ENCODE measurements at places on chromosomes 4 and X.

DNA sequence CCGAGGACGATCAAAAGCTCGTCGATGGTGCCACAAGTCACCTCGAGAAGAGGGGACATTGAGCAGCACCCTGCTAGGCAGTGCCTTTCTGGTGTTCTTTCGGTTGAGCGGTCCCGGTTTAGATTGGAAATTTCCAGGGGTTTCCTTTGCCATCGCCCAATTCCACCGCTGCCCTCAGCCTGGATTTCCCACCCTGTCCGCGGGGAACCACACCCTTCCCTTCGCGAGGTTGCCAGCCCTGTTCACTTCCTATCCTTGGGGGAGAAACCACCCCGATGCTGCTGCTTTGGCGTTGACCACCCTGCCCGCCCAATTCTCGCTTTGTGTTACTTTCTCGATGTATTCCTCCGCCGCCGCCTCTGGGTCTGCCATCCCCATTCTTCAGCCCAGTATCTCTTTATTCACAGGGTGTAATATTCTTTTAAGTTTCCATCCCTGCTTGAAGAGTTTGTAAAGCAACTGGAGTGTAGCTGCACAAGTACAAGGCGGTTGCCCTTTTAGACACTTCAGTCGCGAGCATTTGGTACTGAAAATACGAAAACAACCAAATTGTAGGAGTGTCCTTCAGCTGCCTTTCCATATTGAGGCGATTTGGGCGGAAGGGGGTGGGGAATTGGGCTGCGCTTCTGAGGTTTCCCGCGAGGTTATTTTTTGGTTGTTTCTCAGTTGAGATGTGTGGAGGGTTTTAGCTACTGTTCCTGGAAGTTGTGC lies 1.1 kb downstream of the OGT start:
- DNase-seq: no peak

GRCh38 chr4:72953571-72953970 lies 115.9 kb downstream of the COX18 start:
- DNase-seq: no peak

- DNase-seq: peak; percentile 85
Observed at GRCh38 chr4:173436149-173436579, 37.2 kb upstream of the SCRG1 start.

- DNase-seq: no peak
Observed at GRCh38 chrX:95733426-95733825, 951.2 kb upstream of the DIAPH2 start.

DNA sequence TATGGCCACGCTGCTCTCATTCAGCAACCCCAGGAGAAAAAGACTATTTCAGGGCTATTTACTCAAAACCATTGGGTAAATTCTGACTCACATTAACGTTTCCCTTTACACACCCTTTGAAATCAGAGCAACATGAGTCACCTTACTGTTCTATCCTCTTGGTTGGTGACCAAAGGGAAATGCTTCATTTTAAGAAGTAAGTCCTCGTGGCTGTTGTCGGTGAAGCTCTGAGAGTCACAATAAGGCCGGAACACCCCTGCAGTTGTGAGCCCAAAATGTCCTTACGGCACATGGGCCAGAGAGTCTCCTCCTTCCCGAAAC lies 56.3 kb upstream of the SPRY1 start:
- peak; percentile 38 for DNase-seq

DNA sequence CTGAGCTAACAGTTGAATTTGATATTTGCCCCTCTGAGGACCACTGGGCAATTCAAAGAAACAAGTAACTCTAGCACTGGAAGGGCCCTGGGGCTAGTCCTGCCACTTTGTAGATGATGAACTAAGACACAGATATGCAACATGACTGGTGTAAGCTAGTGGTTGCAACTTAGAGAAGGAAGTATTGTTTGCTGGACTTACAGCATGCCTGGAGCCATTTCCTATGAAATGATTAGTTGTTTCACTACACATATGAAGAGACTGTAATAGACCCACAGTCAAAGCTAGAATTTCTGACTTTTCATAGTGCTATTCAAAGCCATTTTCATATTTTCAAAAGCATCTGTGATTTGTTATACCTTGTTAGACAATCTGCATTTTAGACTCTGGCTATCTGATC lies 96.2 kb downstream of the TSPAN7 start:
- DNase-seq: no peak

GRCh38 chr4:7421356-7422150 lies 13.2 kb downstream of the PSAPL1 start:
- no peak for DNase-seq

GRCh38 chrX:22585831-22586230 lies 313.1 kb downstream of the CBLL2 start:
- DNase-seq: no peak

DNA sequence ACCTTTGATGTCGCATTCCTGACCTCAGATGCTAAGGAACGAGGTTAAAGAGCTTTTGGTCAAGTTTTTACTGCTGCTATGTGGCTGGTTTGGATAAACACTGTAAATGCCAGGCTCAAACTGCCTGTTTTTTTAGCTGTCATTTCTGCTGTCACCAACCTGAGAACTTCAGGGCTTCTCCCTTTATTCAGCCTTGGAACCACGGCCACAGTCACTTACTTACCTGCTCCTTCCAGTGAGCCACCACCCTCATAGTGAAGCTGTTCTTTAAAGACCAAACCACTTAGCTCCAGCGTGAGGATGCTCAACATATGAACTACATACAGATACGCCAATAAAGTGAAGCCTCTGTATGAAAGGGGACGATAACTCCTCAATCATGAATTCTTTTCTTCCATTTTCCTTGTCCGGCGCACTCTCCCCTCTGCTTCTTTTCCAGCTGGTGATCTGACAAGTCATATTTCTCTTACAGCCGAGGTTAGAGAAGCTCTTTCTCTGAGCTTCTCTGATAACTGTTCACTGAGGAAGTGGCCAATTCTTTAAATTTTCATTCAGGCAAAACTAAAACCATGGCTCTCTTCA lies 152.8 kb upstream of the ANK2 start:
- DNase-seq: no peak

- DNase-seq: no peak
Observed at GRCh38 chr4:7381221-7381889, 53.4 kb downstream of the PSAPL1 start.

DNA sequence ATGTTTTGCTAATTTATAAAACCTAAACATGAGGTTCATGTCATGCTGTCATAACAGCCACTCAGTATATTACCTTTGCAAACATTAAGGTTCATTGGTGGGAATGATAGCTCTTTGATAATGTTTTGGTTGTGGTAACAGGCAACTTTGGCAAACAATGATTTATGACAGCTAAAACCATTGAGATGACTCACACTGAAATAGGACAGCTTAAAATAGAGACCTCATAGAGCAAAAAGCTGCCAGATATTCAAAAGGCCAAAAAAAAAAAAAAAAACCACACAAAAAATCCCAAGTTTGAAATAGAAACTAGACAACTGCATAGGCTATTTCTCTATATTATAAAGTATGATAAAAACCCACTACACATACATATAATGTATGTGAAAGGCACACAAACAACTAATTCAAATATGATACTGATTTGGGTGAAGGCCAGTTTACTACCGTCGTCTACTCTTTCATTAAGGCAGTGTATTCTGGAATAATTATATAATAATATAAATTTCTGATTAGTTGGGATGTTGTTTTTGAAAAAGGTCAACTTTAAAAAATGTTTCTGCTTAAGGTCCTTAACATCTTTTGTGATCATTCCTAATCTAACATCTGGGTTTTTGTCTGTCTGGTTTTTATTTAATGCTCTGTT lies 646.0 kb upstream of the PITX2 start:
- peak; percentile 37 for DNase-seq

- no peak for DNase-seq
Observed at GRCh38 chrX:38628587-38628986, 67.2 kb downstream of the TSPAN7 start.

DNA sequence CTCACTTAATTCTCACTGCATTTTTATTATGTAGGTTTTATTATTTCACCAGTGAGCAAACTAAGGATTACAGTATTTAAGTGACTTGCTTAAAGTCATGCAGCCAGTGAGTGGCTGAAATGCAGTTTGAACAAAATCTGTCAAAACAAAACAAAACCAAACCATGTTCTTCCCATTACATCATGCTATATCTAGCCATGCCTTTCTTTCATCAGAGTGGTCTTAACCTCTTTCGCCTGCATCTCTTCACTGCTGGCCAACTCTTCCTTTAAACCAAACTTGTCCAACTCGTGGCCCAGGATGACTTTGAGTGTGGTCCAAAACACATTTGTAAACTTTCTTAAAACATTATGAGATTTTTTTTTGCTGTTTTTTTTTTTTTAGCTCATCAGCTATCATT lies 223.2 kb downstream of the PCDH7 start:
- DNase-seq: no peak

DNA sequence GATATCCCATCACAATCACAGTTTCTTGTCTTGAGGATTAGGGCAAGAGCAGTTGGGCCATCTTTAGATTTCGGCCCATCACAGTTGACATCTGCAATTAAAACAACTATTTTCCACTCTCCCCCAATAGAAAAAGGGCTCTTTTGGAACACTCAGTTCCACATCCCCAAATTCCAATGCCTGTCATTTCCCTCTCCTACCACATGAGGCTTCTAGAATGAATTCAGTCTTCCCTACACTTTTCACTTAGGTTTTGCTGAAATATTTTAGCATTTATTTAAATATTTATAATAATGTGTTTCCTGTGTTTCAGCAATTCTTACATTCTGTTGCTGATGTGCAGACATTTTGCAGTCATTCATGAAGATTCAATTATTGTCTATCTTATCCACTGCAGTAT lies 118.4 kb downstream of the COX18 start:
- DNase-seq: no peak

GRCh38 chr4:79330720-79331119 lies 4.9 kb upstream of the NAA11 start:
- no peak for DNase-seq

- no peak for DNase-seq
Observed at GRCh38 chr4:38013461-38014366, 53.5 kb downstream of the PTTG2 start.

- no peak for DNase-seq
Observed at GRCh38 chrX:30806187-30806728, 82.8 kb downstream of the TAB3 start.

GRCh38 chrX:2385224-2385623 lies 115.6 kb downstream of the DHRSX start:
- no peak for DNase-seq

DNA sequence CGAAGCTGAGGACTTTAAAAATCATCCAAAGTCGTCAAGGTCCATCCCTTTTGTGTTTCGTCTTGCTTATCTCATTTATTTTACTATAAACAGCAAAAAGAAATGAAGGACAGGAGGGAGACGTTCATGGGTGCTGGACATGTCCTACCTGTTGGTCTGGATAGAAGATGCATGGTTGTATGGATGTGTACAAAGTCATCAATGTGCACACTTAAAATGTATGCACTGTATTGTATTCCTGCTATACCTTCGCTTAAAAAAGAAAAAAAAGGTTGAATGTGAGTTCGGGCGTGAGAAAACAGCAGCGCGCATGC lies 313 bp upstream of the BLOC1S4 start:
- DNase-seq: no peak

- no peak for DNase-seq
Observed at GRCh38 chr4:139171876-139172691, 4.9 kb downstream of the ELF2 start.

DNA sequence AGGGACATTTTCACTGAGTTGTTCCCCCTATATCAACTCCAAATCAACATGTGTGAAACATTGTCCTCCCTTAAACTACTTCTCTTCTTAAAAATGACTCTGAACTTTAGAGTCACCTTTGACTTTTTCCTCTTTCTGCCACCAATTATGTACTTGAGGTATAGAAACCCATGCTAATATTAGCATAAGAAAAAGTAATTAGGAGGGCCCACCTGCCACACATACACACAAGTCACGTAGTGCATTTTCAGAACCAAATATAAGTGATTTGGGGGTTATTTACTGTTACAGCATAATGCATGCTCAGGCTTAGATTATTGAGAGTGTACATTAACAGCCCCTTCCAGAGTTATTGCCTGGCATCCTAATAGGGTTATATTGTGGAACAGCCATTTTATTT lies 432.7 kb downstream of the ZIC3 start:
- no peak for DNase-seq

DNA sequence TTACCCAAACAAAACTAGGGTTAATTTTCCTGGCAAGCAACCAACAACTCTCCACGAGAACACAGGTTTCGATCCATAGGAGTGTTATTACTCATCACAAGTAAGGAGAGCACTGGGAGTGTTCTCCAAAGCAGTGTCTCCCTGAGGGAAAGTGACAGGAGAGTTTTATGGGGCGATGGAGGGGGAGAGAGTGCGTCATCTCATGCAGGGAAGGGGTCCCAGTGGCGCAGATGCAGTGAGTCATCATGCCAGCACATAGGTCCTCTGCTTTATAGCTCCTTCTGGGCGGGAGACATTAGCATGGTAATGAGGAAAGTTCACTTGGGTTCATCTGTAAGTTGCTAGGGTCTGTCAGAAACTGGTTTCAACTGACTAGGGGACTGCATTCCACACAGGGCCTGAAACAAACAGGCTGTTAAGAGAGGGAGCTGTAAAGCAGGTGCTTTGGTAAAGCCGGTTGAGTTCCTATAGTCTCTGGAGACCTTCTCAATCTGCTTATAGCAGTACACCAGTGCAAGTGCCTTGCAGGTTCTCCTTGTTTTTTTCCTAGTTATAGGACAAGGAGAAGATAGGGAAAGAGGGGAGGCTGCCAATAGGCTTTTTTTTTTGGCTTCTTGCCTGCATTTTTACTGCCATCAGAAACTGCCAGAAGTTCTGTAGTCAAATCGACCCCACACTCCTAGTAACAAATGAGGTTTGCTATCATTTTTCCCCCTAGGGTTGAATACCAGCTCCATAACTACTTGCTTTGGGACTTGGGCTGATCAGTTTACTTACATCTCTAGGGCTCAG lies 12.8 kb upstream of the BOD1L1 start:
- peak; percentile 78 for DNase-seq

- DNase-seq: no peak
Observed at GRCh38 chr4:119130365-119131065, 5.1 kb upstream of the MYOZ2 start.

GRCh38 chr4:184250795-184251669 lies 33.4 kb upstream of the ENPP6 start:
- peak; percentile 17 for DNase-seq

DNA sequence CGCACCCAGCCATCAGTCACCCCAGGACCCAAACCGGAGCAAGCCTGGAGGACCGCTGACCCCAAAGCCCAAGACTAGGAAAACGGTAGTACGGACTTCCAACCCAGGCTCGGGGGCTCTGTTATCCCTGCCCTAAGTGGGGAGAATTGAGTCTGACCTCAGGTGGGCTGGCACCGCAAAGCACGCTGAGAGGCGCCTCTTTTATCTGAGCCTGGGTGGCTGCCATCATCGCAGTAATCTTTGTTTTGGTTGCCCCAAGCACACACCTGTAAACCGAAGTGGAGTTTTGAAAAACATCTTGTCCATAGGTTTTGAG lies 894 bp upstream of the SH3RF1 start:
- no peak for DNase-seq

- DNase-seq: no peak
Observed at GRCh38 chr4:6206771-6207290, 6.5 kb upstream of the JAKMIP1 start.

GRCh38 chrX:41677183-41678060 lies 11.4 kb upstream of the GPR34 start:
- no peak for DNase-seq

- no peak for DNase-seq
Observed at GRCh38 chr4:125481334-125482045, 166.7 kb downstream of the FAT4 start.

Measured in fibroblast of skin of left quadriceps (primary cell).